ENCODE measurements at places on chromosomes 3 and 15.
A peak's percentile ranks its signal among the peaks of the same experiment; 100 is the strongest.

- no peak for DNase-seq
Measured at GRCh38 chr3:179949869-179950268, 86.9 kb downstream of the PEX5L start.

DNA sequence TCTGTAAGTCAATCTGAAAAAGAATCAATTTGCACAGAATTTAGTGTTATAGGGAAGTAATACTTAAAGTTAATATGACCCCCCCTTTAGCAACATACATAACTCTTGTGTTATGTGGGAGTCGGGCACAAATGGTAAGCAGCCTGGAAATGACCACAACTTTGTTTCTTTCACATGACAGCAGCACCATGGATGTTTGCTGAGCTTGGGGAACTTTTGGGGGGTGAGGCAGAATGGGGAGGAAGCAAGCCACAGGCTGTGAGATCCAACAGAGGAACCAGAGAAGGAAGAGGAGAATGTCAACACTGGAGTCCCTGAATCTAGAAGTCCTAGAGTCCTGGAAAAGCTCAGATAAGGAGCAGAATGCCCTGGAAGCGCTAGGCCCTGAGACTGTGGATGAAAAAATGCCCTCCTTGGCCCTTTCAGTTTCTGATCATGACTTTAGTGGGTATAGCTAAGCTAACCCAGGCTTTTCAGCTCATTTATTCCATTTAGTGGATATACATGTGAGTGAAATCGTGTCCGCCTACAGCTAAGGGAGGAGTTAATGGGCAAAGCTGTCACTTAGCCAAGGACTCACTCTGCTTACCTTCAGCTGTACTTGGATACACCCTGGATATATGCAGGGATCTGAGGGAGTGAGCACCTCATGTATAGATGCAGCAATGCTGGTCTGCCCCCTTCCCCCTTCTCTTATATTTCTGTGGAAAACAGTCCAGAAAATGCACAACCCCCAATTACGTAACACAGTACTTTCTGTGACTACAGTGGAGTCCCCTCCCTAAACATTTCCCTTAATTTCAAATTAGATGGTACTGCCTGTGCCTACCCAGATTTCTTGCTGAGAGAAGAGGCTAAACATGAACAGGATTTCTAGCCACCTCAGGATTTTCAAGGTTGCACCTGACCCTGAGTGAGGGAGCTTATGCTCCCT is 39.1 kb downstream of the CFAP91 start:
- DNase-seq = no peak

DNA sequence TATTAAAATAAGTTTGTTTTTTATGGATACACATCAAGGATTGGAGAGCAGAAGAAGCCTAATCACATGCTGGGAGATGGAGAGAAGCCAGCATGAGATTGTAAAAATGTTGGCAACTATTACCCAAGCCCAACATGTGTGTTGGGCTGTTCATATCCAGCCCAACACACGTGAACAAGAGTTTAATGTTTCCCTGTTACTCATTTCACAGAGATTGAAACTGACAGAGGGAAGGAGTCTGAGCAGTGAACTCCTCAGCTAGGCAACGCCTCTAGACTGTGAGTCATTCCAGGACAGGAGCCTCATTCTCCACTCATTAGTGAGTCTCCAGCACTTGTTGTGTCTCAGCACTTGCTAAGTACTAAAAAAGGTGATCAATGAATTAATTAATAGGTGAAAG is 43.2 kb upstream of the CMSS1 start:
- no peak for DNase-seq

DNA sequence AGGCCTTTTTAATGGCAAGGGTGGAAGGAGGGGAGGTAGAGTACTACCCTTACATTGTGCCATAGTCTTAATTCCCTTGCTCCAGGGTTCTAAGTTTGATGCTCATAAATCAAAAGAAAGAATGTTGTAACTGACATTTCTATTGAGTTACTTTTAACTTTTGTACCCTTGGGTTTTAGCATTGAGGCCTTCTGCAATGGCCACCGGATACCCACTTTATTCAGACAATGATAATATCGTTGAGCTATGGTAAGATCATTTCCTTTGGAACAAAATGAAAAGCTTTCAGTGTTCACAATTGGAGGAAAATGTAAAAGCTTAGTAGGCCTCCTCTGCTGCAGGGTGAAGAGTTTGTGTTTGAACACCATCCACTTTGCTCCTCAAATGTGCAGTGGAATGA is 16.8 kb downstream of the CGNL1 start:
- no peak for DNase-seq

DNA sequence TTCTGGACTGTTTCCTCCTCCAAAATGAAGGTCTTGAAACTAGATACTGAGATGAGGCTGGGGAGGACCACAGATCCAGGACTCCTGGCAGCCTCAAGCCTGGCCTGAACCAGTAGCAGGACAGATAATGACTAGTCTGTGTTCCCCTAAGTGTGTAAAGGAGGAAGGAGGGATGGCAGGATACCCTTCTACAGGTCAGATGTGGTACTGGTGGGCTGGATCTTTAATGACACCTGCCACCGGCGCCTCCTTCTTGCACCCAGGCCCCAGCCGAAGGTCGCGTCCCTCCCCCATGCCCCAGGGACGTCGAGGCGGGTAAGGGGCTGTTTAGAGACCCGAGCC is 556 bp downstream of the USP19 start:
- DNase-seq = no peak

GRCh38 chr3:13824521-13825310 is 55.2 kb downstream of the WNT7A start:
- no peak for DNase-seq

- no peak for DNase-seq
Measured at GRCh38 chr15:88385078-88385700, 82.0 kb downstream of the MRPL46 start.

DNA sequence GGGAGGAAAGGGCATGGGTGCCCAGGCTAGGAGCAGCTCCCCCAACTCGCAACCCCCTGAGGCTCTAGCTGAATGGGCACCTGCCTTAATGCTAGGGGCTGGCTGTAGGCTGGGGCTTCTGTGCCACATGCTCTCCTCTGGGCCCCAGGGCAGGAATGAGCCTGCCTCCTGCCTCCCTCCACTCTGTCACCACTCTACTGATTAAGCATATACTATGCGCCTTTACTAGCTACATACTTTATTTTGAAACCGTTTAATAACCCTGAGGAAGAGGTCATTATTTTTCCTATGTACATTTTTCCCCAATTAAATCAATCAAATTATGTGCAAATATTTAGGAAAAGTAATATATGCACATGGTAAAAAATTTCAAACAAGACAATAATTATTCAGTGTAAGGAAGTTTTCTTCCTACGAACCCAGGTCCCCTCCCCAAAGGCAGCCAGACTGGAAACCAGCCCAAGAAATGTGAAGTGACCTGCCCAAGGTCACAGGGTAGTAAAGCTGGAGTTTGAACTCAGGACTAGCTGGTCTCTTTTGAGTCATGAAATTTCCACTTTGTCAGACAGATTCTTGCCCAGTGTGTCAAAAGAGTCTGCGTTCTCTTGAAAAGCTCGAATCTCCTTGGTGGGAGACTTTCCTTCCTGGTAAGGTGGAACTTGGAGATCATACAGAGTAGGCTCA is 122.5 kb downstream of the DNAJB8 start:
- DNase-seq = peak; percentile 54

DNA sequence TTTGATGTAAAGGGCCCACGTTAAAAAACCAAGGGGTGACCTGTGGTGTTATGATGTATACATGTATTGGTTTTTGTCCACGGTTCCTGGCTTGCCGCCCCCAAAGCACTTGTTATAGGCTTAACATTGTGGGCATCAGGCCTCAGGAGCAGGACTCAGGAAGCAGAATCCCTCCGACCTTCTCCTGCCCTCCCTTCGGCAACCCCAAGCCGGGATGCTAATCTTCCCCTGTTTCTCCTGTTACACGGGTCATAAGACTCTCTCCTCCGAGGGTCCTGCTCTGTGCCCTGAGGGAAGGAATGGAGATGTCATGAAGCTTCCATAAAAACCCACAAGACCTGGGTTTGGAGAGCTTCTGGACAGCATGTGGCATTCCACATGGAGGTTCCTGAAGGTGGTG is 48.8 kb downstream of the RPLP1 start:
- no peak for DNase-seq

- DNase-seq = no peak
Measured at GRCh38 chr3:190089711-190090110, 31.0 kb downstream of the P3H2 start.

GRCh38 chr3:31114929-31115283 is 220.4 kb upstream of the GADL1 start:
- DNase-seq = no peak

- no peak for DNase-seq
Measured at GRCh38 chr15:85980946-85981345, 98.7 kb upstream of the AGBL1 start.

- no peak for DNase-seq
Measured at GRCh38 chr3:31755926-31756658, 223.4 kb downstream of the STT3B start.

DNA sequence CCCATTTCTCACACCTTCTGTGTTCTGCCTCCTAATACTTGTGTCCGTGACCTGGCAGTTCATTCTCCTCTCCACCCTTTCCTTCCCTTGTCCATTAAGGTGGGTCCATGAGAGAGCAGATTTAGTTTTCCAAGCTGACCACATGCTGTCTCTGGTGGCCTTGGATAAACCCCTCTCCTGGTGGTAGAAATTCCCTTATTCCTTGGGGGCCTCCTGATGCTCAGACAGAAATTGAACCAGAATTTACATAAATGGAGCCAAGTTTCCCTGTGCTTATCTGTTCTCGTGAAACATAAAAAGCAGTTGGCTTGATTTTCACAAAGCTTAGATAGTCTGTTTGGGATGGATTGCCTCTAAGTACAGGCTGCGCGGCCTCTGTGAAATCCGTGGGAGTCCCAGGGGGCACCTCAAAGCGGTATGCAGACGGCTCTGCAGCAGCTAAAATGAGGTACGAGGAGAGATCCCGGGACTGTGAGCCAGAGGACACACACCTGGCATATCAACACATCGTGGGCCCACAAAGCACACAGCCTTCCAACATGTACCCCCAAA is 101.0 kb upstream of the NMNAT3 start:
- no peak for DNase-seq

GRCh38 chr3:194675680-194676079 is 3.7 kb upstream of the LSG1 start:
- no peak for DNase-seq

DNA sequence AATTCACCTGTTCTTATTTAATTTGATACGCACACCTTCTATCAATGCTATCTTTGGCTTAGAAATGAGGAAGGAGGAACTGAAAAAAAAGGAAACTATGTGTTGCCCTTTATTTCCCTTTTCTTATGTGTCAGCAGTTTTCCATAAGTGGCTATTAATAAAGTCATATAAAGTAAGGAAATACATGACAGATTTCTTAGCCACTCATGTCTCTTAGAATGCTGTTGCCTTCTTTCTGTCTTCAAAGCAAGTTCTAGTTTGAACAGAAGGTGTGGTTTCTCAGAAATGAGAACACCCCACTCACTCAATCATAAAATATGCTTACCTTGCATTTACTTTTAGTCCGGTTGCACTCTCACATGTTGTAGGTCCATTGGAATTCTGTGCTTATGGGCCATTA is 640.5 kb upstream of the GRM7 start:
- DNase-seq = no peak

DNA sequence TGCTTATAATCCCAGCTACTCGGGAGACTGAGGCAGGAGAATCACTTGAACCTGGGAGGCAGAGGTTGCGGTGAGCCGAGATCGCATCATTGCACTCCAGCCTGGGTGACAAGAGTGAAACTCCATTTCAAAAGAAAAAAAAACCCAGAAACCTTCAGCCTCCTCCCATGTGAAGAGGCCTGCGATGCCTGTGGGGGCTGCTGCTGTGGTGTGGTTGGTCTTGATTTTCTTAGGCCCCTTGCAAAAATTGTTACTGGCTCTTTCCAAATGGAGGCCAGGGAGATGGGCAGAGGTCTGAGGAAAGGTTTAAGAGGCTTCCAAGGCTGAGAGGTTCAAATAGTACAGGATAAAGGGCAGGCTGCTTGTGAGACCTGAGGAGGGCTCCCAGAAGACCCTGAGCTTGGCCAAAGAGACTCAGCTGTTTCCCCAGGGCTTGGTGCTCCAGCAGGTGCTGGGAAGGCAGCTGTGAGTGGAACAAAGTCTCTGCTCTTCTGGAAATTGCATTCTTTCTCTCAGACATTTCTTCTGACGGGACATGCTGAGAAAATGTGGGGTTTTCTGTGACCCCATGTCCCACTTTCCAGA is 18.4 kb downstream of the GCSAM start:
- no peak for DNase-seq

GRCh38 chr15:66294932-66295235 is 1.5 kb downstream of the DIS3L start:
- DNase-seq = peak; percentile 44

GRCh38 chr15:63345391-63345752 is 36.3 kb downstream of the CA12 start:
- no peak for DNase-seq

GRCh38 chr3:139443186-139443585 is 33.1 kb downstream of the RBP2 start:
- no peak for DNase-seq

DNA sequence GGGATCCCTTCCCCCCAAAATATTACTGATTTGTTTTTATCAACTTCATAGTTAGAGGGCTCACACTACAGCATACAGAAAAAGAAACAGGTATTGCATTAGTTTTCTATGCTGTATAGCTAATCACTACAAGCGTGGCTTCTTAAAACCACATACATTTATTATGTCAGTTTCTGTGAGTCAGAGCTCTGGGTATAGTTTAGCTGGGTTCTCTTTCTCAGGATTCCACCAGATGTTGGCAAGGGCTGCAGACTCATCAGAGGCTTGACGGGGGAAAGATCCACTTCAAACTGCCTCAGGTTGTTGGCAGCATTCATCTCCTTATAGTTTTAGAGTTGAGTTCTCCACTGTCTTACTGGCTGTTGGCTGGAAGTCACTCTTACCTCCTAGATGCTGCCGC is 328.0 kb downstream of the NLGN1 start:
- DNase-seq = no peak

GRCh38 chr3:128297401-128298138 is 144.3 kb downstream of the EEFSEC start:
- DNase-seq = no peak

GRCh38 chr15:84750583-84751092 is 2.2 kb downstream of the ZNF592 start:
- DNase-seq = no peak

DNA sequence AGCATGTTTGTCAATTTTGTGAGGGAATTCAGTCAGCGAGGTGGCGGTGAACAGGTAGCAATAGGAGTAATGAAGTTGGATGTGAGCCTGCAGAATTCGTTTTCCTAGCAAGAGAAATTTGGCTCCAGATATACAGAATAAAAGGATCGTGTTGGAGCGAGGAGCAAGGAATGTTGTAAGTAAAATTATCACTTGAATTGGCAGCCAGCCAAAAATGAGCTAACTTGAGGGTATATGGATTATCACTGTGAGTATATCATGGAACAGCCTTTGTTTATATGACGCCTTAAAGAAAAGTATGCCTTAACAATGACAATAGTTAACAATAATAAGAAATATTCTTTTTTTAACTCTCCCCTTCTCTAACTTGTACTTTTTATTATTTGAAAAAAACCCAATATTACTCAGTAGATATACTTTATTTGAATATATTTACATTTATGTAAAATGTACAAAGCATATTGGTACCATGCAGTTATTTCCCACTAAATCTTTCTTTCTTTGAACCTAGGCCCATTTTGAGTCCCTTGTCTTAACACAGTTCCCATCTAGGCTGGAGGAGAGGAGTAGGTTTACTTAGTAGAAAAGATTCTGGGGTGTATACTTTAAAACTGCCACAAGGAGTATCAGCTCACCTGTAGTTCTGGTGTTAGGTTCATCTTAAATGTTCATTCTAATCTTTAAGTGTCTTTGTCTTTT is 29.3 kb downstream of the EPHA6 start:
- DNase-seq = no peak
